CD4-positive, alpha-beta T cell treated with Interferon gamma for 1 hour (primary cell): ENCODE measurements at places on chromosomes 4 and X.

- no peak for DNase-seq
Measured at GRCh38 chrX:15906041-15906943, 51.7 kb upstream of the AP1S2 start.

GRCh38 chrX:136255541-136255940, 4.3 kb upstream of the MAP7D3 start:
- DNase-seq = no peak

- no peak for DNase-seq
Measured at GRCh38 chr4:20192736-20193135, 59.0 kb upstream of the SLIT2 start.

GRCh38 chr4:60683357-60683756, 516.8 kb upstream of the ADGRL3 start:
- no peak for DNase-seq

DNA sequence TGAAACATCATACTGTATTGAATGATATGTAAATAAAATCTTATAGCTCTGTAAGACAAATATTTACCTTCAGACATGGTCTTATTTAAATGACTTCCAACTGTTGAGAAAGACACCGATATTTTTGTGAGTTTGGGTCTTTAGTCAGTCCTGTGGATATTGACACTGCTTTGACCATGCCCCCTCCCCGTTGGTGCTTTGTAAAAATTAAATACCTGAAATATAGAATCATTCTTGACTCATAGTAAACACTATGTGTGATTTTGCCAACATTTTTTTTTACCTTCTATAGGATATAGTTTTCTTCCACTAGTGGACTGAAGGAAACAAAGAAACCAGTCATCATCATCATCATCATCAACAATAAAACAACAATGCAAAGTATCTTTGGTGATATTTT, 114.3 kb upstream of the HS3ST1 start:
- no peak for DNase-seq

DNA sequence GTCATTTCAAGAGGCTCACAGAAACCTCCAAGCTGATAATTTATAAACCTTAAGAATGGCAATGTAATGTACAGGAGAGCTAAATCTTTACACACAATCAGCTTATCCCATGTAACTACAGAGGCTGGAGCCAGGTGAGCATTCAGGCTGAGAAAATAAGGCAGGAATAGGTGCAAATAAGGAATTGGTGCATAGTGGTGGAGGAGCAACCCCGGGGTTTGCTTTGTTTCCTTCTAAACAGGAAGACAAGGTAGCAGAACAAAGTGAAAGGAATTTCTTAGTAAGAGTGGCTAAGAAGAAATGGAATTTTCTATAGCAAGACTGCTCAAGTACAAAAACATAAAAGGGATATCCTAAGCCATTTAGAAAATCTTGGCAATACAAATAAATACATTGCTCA, 82.4 kb downstream of the NR3C2 start:
- DNase-seq = no peak
